ENCODE measurements at places on chromosomes 6 and 20.

GRCh38 chr6:158131926-158132325, 36.1 kb downstream of the SERAC1 start:
- DNase-seq, result no peak

DNA sequence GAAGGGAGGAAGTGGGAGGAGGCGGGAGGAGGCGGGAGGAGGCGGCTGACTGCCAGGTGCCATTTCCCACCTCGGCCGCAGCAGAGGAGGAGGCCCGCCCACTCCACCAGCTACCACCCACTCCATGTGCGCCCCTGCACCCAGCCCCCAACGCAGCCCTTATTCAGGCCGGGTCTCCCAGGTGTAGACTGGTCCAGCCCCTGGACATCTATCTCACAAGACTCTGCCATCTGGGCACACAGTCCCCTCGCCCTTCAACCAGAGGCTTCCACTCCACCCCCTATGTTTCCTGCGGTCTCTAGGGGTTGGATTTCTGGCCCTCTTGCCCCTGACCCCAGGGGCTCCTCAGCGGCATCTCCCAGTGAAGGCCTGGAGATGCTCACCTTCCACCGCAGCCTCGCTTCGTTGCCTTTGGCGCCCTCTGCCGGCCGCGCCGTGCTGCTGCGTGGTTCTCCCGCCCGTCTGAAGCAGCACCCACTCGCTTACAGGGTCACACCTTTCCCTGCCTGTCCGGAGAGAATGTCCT, 32.6 kb upstream of the FAM83D start:
- DNase-seq, result peak; percentile 84

DNA sequence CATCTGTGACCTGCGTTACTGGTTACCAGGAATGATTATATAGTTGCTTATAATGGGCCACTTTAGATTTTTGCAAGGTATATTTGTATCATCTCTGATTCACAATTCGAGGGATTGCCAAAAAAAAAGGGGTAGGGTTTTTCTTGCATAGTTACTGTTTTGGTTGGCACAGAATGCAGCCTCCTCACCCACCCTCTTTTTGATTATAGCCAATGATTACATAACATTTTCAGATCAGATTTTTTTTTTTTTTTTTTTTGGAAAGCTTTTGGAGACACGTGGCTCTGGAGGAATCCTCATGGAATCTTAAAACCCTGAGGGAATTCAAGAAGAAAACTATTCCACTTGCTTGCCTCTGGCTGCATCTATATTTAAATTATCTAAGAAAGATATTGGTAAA, 53.7 kb downstream of the UST start:
- DNase-seq, result no peak

GRCh38 chr20:49713753-49714712, at the start of gene B4GALT5:
Gene B4GALT5 (minus strand): TSS chr20:49713878. CDS start chr20:49713690, 188 bp downstream.
- DNase-seq, result peak; percentile 73

- DNase-seq, result no peak
Observed at GRCh38 chr20:57944988-57945387, 235.2 kb upstream of the PMEPA1 start.

DNA sequence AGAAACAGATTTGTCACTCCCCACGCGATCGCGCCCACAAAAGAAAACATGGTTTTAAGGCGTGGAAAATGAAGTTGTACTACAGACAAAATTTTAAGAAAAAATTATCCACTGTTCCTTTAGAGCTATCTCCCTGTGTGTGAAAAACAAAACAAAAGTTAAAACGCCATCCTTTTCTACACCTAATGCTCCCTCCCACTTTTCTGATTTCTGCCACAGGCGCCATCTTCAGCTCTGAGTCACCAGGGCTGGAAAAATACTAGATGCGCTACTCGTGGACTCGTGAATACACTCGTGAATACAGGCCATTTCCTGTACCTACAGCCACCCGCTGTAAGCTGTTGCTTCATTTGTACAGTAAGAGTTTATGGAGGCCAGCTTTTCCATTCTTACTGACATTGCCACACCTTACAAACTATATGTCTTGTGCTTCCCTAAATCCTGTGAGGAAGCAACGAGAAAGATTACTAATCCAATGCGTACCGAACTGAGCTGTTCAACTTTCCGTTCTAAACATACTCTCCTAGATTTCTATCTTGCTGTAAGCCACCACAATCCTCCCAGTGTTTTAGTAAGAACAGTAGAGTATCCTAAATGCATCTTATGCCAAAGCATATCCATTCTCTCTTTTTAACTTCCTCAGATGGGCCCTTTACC, 773 bp upstream of the AHI1 start:
- no peak for DNase-seq

DNA sequence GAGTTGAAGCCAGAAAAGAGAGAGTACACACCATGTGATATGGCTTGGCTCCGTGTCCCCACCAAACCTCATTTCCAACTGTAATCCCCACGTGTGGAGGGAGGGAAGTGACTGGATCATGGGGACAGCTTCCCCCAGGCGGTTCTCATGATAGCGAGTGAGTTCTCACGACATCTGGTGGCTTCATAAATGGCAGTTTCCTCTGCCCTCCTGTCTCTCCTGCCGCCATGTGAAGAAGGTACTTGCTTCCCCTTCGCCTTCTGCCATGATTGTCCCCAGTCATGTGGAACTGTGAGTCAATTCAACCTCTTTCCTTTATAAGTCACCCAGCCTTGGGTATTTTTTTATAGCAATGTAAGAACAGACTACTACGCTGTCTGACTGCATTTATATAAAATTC, 40.3 kb downstream of the TAF4 start:
- DNase-seq, result no peak

GRCh38 chr6:161462148-161462547, 188.3 kb upstream of the AGPAT4 start:
- no peak for DNase-seq

DNA sequence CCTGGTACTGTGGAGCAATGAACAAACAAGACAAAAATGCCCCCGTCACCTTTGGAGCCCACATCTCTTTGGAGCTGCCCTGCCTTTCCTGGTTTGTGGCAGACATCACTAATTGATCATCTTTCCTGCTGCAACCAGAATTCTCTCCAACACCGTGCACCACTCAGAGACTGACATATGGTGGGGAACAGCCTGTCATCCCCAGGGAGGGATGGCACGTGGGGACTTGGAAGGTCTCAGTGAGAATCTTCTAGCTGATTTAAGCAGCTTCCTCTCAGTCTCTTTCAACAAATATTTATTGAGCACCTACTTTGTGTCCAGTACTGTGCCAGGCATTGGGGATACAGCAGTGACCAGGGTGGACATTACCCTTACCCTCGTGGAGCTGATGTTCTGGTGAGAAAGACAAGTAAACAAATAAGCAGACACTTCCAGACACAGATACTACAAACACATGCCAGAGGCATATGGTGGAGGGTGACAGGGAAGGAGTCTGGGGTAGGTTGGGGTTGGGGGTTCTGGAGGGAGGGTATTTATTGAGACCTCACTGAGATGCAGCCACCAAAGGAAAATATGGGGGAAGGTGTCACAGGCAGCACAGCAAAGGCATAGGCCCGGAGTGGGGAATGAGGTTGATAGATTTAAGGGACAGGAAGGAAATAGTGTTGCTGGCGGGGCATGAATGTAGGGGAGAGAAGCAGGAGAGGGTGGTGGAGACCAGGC, 82.3 kb downstream of the CEBPB start:
- no peak for DNase-seq

DNA sequence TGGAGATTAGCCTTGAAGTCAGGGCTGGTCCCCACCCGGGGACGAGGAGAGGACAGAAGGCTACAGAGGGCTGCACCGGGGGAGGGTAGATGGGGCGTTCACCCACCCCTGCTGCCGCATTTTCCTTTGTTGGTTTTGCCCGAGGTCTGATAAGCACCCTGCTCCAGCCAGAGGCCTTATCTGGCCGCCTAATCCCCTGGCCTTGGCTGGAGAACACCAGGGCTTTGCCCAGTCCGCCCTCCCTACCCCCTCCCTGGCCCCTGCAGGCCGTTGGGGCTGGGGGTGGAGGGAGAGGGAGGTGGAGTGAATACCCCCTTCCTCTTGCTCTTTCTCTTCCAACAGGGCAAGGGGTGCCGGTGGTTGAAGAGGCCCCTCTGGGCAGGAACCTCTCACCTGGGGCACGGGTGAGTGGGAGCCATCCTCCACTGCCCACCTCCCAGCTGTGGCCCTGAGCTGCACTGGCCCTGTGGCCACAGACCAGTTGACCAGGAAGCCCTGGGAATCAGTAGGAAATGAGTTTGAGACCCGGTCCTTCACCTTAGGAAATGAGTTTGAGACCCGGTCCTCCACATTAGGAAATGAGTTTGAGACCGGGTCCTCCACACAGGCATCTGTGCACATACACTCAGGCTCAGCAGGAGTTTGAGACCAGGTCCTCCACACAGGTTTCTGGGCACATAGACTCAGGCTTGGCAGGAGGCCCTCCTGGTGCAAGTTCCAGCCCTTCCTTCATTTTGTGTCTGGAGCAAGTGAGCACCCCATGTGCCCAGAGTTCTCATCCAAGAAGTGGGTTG, 12.0 kb upstream of the GATA5 start:
- no peak for DNase-seq

- no peak for DNase-seq
Observed at GRCh38 chr20:46644733-46645132, 6.5 kb downstream of the SLC13A3 start.

GRCh38 chr6:33840048-33840926, 36.5 kb upstream of the MLN start:
- no peak for DNase-seq

GRCh38 chr20:22629447-22629846, 45.1 kb upstream of the FOXA2 start:
- no peak for DNase-seq

DNA sequence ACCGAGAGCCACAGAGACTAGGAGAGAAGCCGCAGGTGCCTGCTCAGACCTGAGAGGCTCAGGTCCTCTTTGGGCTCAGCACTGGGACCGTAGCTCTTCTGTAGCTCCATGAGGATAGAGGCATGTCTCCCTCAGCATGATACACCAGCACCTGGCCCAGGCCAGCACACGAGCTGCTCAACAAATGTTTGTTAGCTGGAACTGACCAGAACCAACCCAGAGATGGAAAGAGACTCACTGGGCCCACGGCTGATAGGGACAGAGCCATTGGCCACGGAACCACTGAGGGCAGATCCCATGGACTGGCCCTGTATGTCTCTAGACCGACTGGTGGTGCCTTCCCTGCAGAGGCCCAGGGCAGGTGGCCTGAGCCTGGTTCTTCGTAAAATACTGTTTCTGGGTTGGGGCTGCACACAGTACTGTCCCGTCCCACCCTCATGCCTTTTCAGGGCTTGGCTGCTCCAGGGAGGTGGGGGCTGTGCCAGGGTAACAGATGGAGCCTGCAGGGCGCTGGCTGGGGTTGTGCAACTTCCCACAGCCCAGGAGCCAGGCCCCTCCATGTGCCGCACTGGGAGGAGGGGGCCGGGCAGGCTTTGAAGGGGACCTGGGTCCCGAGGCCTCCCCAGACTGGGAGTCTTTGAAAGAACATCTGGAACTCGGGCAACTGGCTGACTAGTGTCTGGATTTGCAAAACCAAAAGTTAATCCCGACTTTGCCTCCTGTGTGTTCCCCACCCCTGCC, 5.2 kb downstream of the C20orf204 start:
- DNase-seq, result no peak

GRCh38 chr20:46150943-46151342, 32.8 kb downstream of the CD40 start:
- no peak for DNase-seq

DNA sequence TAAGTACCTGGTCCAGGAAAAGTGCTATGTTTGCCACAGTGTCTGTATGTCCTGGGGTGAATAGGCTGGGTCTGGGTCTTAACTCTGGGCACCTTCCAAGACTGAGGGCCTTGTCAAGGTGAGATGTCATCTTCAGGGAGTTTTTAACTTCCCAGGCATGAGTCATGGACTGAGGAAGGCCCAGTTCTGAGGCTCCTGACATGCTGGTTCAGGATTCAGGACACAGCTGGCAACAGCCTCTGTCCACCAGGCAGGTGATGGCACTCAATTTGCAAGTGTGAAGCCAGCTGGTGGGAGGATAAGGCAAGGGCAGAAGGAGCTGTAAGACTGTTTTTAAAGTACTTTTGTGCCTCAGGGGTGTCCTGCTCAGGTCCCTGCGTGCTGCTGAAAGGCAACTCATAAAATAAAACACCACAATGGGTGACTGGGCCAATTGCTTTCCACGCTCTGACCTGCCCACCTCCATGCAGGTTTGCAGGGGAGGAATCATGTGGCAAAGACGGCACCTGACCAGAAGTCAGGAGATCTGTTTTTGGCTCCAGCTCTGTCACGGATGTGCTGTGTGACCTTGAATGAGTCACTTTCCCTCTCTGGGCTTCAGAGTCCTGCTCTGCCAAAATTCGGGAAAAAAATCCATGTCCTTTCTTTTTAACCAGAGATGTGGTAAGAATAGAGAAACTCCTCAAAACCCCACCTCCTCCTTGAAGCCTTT, 4.9 kb upstream of the PACSIN1 start:
- no peak for DNase-seq

DNA sequence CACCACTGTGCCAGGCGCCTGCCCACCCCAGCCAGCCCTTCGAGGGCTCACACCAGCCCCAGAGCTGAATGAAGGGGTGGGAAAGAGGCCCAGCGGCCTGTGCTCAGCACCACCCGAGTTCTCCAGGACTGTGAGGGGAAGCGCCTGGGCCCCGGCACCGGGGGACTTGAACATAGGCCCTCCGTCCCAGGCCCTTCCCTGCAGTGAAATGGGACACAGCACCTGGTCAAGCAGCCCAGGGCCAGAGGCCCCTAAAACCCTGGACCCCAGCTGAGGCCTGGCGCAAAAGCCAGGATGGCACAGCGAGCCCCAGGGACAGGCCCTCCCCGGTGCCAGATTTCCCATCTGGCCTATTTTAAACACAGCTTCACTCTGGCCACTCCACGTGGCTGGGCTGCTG, 4.0 kb downstream of the KCNQ2 start:
- no peak for DNase-seq

GRCh38 chr6:106318061-106318460, 7.5 kb downstream of the ATG5 start:
- no peak for DNase-seq

- DNase-seq, result no peak
Observed at GRCh38 chr6:121816361-121816760, 380.9 kb downstream of the GJA1 start.

GRCh38 chr20:53813636-53814035, 220.0 kb upstream of the ZNF217 start:
- DNase-seq, result no peak

DNA sequence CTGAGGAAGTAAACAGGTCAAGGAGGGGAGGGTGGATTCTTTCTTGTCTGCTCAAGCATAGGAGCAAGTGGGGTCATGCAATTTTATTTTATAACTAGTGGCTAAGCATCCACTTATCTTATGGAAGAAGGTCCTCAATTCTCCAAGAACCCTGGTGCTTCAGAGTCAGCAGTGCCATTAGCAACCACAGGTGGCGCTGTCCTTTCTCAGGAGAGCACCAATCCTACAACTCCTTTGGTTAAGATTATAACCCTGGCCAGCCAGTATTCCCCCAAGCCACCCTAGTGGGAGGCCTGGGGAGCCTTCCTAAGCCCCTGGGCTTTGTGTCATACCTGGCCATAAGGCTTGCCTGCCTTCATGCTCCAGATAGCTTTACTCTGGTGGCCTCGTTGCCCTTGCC, 60.7 kb downstream of the PCSK2 start:
- DNase-seq, result no peak
